ENCODE measurements at places on chromosomes 3 and 15. TPM values are rescaled to one million over a fixed set of nuclear protein-coding genes. Genes with fewer than 3 reads are reported as not detected.

The CLDN16 gene
- 0.07 TPM for total RNA-seq

The ZPLD1 gene
- total RNA-seq: not detected

The SLC28A1 gene
- total RNA-seq: not detected

The PAK6 gene
- total RNA-seq: 3.3 TPM

The ATP13A5 gene
- not detected for total RNA-seq

The TRPM1 gene
- total RNA-seq: not detected

The EMC7 gene
- 12.4 TPM for total RNA-seq

The TRIM42 gene
- total RNA-seq: not detected

The KBTBD8 gene
- total RNA-seq: not detected

The CHL1 gene
- 15.1 TPM for total RNA-seq

The SELENOS gene
- 90.0 TPM for total RNA-seq

The IL5RA gene
- total RNA-seq: under 0.01 TPM
